ENCODE measurements at places on chromosomes 12 and 14. TPM values are rescaled to one million over a fixed set of nuclear protein-coding genes. Genes with fewer than 3 reads are reported as not detected.

FAM90A1 gene
- not detected for total RNA-seq

TRIP11 gene
- 34.6 TPM for total RNA-seq

SMCO2 gene
- not detected for total RNA-seq

TAC3 gene
- total RNA-seq, result not detected

NEUROD4 gene
- total RNA-seq, result not detected

IAPP gene
- total RNA-seq, result not detected

SLC25A21 gene
- total RNA-seq, result 1.3 TPM

CCDC196 gene
- total RNA-seq, result not detected

ANO2 gene
- 58.5 TPM for total RNA-seq

SLC15A5 gene
- total RNA-seq, result not detected

SDS gene
- not detected for total RNA-seq

ADAM21 gene
- 0.19 TPM for total RNA-seq

IFNG-AS1 gene
- total RNA-seq, result not detected

AKAP6 gene
- 0.98 TPM for total RNA-seq

REP15 gene
- 6.2 TPM for total RNA-seq

SETD3 gene
- total RNA-seq, result 71.2 TPM

LALBA gene
- total RNA-seq, result not detected

KLRG1 gene
- total RNA-seq, result 1.3 TPM

RPGRIP1 gene
- total RNA-seq, result not detected

PLCZ1 gene
- not detected for total RNA-seq

CNOT2 gene
- total RNA-seq, result 148 TPM

HOXC6 gene
- not detected for total RNA-seq
